ENCODE measurements at places on chromosomes 2 and 18. TPM values are rescaled to one million over a fixed set of nuclear protein-coding genes. Genes with fewer than 3 reads are reported as not detected.

- DNase-seq: no peak
Measured at GRCh38 chr18:2535419-2535910, 35.8 kb downstream of the METTL4 start.

DNA sequence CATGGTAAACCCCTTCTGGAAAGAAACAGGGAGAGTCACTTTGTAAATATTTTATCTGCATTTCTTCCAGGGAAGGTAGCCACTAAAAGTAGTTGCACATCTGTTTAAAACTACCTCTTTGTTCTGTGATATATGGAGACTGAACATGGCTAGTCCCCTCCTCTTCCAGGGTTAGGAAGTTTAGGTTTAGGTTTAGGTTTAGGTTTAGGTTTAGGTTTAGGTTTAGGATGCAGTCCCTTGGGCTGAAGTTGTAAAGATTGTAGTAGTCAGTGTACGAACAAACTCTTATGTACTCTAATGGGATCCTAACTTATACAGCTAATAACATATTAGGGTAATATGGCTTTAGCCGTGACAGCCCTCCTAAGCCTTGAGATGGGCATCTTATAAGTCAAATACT, 880.2 kb upstream of the TMEFF2 start:
- DNase-seq: no peak

DNA sequence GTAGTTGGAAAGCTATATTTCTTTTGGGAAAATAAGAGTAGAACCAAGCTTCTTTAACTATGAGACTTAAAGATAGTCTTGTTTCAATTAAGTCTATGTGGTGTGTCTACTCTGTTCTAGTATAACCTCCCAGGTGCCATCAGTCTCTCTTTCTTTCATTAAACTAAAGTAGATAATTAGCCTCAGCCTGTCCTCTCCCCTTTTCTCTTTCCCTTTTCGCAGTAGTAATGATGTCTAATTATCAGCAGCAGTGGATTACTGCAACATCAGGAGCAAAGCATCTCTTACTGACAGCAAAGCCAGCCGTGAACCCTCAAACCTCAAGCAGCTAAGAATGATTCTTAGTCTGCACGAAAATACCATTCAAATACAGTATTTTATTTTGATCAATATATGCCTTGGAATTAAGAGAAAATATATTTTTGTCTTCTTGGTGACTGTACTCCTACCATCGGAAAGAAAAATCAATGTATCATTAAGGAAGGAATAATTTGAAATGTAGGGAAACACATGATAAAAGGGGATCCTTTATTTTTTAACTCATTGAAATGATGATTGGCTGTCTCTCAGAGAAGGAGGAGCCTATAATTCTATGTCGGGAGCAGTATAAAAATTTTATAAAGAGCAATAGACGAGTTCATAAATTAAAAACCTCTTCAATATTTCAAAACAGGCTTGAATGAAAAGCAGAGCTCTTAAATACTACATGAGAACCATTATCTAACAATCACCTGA, 4.5 kb downstream of the NOL4 start:
- no peak for DNase-seq

DNA sequence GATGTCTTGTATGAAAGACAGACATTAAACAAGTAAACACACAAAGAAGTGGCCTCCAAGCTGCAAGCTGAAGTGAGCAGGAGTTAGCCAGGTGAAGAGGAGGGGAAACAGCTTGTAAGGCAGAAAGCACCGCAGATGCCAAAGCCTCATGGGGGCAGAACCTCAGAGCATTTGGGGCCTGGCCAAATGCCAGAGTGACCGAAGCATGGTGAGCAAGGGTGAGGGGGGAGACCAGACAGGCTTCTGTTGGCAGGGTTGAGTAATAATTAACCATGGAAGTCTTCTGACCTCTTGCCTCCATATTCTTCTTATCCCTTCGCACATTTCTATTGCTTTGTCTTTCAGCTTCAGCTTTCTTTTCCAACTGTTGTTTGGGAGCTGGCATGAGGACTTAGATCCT, 5.6 kb downstream of the QPCT start:
- peak; percentile 70 for DNase-seq

- DNase-seq: peak; percentile 65
Measured at GRCh38 chr18:2049986-2050385, 521.3 kb downstream of the METTL4 start.

HMSD gene
- total RNA-seq: 0.84 TPM

All from M059J (cell line).